ENCODE measurements at places on chromosomes 16 and 17.

- DNase-seq, result no peak
Measured at GRCh38 chr17:78425429-78425828, 47.0 kb downstream of the PGS1 start.

DNA sequence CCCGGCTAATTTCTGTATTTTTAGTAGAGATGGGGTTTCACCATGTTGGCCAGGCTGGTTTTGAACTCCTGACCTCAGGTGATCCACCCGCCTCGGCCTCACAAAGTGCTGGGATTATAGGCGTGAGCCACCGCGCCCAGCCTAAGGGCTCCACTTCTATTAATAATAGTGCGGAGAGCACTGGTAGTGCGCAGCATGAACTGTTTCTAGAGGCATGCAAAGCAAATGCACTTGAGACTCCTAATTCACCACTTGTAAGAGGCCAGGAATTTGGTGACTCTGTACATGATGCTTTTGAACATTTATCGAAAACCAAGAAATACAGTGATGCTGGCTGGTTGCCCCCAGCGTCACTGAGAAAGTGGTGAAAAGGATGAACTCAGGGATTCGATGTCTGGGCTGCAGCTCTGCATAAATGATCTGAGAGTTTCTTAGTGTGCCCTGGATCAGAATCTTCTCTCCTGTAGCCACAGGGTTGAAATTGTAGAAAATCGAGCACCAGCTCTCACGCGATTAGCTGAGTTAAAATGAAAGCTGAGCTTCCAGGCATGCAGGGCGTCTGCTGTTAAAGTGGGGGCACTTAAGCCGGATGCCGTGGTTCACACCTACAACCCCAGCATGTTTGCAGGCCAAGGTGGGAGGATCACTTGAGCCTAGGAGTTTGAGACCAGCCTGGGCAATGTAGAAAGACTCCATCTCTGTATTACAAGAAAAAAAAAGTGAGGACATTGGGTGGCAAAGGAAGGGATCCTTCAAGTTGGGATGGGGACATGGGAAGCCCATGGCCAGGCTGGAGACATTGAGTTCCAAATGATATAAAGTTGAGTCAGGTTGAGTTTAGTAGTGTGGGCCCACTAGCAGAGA is 4.8 kb downstream of the RNF213 start:
- DNase-seq, result no peak

GRCh38 chr17:66507103-66507923 is 204.9 kb downstream of the PRKCA start:
- DNase-seq, result no peak

GRCh38 chr17:81621494-81622130 is 15.3 kb downstream of the NPLOC4 start:
- DNase-seq, result no peak

GRCh38 chr16:630815-631405 is at the start of gene WFIKKN1:
TSS of gene WFIKKN1 (plus strand) at chr16:630985. CDS start at chr16:631254, 269 bp downstream.
- no peak for DNase-seq

Data from NCI-H2081 (cell line).